Progenitor cell of endocrine pancreas (in vitro differentiated cells): ENCODE measurements at places on chromosomes 3 and 15. TPM values are rescaled to one million over a fixed set of nuclear protein-coding genes. Genes with fewer than 3 reads are reported as not detected.
A peak's percentile ranks its signal among the peaks of the same experiment; 100 is the strongest.

DNA sequence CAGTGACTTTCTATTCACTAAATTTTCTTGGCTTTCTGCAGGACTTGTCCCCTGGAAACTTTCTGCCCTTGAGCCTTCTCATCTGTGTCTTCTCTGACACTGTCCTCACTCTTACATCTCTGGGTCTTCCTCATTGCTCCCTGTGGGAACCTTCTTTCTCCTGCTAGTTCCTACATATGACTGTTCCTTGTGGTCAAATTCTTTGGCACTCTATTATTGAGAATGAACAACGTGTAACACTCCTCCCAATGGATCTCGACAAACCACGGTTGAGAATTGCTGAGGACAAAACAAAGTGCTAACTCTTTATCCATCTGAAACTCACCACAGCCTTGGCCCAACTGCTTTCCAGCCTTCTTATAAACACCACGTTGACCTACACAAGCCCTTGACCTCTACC lies 3.5 kb upstream of the FAM81A start:
- DNase-seq, result no peak

GRCh38 chr15:69987492-69988489 lies 109.9 kb downstream of the TLE3 start:
- no peak for DNase-seq

DNA sequence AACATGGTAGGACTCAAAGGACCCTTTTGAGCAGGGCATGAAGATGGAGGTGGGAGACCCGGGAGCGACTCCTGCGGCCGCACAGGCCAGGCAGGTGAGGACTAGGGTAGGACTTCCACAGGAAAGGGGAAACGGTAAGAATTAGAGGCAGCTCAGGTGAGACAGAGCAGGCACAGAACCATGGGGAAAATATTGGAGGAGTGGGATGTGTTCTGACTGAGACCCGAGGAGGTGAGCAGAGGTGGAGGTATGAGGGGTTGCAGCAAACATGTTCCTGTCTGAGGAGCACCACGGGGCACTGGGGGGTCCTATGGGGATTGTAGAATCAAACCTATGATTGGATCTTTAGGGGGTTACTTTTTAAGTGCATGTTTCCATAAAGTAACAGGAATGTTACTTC lies 1.4 kb upstream of the ISG20 start:
- DNase-seq, result no peak

GRCh38 chr3:127734754-127735473 lies 62.2 kb downstream of the ABTB1 start:
- DNase-seq, result no peak

DNA sequence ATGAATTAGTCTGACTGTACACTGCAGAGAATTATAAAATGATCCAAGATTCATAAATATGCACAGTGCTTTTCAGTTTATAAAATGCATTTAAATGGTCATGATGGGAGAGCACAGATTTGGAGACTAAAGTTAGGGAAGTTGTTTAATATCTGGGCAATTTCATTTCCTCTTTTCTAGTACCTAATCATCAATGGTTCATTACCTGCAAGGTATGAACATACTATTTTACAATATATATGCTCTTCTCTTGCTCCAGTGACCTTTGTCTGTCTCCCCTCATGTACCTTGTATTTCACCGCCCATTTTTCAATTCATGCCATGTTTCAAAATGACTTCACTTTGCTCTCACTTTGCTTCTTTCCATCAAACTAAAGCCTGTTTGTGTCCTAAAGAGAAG lies 114.5 kb downstream of the SUCNR1 start:
- no peak for DNase-seq

DNA sequence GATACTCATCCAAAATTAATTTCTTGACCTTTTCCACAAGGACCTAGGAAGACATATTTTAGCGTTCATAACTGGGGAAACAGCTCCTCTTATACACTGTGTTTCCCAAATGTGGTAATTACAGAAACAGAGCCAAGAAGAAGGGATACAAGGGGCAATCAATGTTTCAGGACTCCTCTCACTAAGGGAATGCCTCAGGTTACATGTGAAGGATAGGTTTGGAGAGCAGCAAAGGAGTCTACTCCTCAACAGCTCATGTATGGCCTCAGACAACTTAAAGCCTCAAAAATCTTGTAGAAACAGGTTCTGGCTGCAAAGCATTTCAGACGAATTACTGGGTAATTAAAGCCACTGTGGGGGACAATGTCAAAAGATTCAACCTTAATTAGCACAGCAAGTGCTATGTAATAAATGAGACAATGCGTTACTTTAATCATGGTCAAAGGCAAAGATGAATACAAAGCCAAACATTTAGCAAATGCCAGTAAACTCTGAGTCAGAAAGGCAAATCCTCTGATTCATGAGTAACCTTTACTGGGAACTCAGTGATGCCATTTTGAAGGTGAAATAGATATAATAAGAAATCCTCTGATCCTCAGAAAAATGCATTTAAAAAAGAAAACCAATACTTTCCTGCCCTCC lies 1111.2 kb downstream of the TUSC7 start:
- DNase-seq, result no peak

- DNase-seq, result no peak
These were observed 34.6 kb upstream of the ARPIN start for GRCh38 chr15:89947385-89947784.

- DNase-seq, result no peak
These were observed 40.1 kb downstream of the SETMAR start for GRCh38 chr3:4343258-4343657.

- no peak for DNase-seq
These were observed 55.2 kb downstream of the COL8A1 start for GRCh38 chr3:99693636-99694035.

DNA sequence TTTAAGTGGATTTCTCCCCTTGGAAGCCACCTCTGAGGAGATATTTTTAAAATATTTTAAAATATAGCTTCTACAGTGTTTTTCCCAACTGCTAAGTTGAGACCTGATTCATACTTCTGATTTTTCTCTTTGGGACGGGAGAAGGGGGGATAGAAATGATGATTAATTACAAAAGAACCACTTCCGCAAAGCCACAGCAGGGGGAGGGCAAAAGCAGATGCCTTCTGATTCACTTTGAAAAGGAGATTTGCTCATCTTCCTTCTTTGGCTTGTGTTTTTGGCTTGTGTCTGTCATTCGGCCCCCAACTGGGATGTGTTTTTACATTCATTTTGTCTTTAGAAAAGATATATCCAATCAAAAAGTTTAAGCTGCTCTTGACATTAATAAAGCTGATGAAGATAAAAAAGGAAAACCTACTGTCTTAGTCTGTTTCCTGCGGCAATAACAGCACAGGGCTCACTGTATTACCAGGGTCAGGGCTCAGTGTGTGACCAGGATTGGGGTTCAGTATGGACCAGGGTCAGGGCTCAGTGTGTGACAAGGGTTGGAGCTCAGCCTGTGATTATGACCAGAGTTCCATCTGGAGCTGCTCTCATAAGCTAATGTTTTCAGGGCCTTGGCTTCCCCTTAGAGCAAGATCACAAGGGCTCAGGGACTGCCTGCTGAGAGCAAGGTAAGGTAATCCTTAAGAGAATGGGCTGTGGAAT lies 223.2 kb downstream of the MTHFS start:
- no peak for DNase-seq

- DNase-seq, result no peak
These were observed 84.5 kb downstream of the CHSY1 start for GRCh38 chr15:101167411-101167752.

DNA sequence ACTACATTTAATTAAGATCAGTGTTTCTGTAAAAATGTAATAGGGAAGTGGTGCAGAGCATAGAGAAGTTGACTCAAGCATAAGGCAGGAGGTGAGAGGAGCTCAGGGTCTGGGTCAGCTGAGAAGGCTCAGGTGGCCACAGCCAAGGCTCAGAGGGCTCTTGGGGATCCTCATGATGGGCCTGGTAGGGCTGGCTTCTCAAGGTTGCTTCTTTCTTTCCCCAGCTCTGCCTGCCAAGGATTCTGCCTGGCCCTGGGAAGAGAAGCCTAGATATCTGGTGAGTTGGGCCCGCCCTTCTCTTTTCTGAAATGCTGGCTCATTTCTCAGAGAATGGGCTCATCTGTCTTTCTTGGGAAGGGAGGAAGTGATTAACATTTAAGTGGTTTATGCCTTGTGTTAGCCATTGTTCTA lies 6.5 kb downstream of the ZNF589 start:
- no peak for DNase-seq

DNA sequence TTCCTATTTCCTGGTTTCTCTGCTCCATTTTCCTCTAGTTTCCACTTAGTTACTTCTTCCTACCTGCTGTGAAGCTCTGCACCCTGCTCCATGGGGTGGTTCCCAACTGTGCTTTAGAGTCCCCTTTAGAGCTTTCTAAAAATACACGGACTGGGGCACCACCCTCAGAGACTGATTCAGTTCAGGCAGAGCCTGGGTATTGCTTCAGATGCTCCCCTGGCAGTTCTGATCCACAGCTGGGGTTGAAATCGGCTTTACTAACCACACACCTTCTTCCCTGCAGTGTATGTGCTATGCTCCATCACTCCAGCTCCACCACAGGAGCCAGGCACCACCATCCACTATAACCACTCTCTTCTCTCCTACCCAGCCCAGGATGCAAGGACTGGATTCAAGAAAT lies 12.6 kb downstream of the ANP32A start:
- no peak for DNase-seq

DNA sequence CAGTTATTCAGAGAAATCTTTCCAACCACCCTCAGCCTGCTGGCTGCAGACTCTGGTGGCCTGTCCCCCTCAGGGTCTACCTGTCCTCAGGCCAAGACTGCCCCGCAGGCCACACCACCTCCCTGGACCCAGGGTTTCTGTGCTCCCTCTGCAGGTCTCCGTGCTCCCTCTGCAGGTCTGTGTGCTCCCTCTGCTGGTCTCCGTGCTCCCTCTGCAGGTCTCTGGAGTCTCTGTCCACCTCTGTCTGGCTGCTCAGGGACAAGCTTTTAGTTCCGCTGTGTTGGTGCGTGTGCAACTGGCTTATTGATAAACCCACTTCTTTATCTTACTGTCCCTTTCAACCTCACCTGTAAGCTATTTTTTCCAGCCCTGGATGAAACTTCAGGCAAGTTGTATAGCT lies 30.1 kb downstream of the BDH1 start:
- DNase-seq, result no peak

DNA sequence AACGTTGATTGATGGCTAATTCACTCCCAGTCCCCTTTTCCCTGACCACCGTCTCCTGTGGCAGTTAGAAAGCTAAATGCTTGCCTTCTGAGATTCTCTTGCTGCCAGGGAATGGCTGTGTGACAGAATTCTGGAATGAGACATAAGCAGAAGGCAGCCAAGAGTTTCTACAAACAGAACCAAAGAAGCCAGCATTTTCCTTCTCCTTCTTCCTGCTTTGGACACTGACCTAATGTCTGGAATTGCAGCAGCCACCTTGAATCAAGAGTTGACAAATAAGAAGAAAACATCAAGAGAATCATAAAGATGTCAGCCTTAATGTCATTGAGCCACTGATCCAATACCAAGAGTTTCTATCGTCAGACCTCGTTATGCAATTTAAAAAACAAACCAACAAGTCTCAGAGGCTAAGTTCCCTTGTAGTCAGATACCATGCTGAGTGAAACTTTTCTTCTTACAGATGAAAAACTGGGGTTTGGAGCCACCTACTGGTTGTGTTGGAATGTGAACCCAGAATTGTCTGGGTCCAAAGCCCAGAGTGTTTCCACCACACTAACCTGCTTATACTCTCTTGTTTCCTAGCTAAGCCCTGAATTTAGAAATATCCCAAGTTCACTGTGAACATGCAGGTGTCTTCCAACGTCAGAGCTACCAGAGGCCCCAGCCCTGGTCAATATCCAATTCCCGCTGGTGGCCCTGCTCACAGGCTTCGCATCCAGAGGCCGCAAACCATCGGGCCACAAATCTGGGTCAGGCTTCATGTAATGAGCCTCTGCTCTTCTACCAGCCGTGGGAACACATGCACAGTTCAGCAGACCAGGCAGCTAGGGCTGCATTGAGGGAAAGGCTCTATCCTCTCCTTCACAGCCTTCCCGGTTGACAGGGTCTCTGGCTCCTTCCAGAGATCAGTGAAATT lies 42.5 kb downstream of the MCF2L2 start:
- peak; percentile 26 for DNase-seq

DNA sequence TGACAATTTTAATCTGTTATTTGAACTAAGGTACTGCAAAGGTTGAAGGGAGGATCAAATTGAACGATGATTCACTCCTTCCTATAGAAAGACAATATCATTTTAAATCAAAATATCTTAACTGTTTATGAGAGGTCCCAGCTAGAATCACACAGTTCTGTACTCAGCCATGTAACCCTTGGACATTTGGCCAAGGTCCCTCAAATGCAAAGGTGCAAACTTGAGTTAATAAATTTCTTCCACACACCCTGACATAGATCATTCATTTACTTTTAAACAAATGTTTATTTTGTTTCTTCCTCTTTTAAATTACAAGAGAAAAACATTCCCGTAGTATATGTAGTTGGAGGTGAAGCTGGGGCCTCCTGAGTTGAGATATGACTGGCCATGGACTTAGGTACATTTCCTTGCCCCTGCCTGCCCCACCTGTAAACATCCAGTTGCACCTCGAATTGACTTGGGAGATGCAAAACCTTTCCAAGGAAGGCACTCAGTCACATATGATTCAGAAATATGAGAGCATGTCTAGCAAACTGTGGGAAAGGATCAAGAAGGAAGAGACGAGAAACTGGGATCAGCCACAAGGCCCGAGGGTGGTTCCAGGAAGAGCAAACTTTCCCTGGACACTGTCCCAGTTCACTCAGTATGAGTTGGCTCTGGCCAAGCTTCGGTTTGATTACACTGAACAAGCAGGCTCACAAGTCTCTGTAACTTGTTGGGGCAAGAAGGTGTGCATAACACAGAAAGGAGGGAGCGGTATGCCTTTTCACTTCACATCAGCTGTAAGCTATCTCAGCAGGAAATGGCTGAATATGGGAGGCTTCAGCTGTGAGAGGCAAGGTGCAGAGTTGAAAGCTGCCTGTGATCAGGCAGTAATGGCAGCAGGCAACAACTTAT lies 6.7 kb downstream of the TNFSF10 start:
- no peak for DNase-seq

- no peak for DNase-seq
These were observed 2.9 kb downstream of the SNRPN start for GRCh38 chr15:24957691-24958090.

RYR3 gene
- 0.07 and 0.22 TPM in 2 replicates for total RNA-seq

KNG1 gene
- not detected in 2 replicates for total RNA-seq

SPINT1 gene
- 213 and 217 TPM in 2 replicates for total RNA-seq

ISLR gene
- not detected in 2 replicates for total RNA-seq

TGM5 gene
- total RNA-seq, result not detected in 2 replicates

LSM3 gene
- total RNA-seq, result 13.2 and 13.4 TPM in 2 replicates

CCDC50 gene
- total RNA-seq, result 65.5 and 66.3 TPM in 2 replicates

GOLGA8Q gene
- total RNA-seq, result not detected in 2 replicates
